ENCODE measurements at places on chromosomes 1 and 21.

DNA sequence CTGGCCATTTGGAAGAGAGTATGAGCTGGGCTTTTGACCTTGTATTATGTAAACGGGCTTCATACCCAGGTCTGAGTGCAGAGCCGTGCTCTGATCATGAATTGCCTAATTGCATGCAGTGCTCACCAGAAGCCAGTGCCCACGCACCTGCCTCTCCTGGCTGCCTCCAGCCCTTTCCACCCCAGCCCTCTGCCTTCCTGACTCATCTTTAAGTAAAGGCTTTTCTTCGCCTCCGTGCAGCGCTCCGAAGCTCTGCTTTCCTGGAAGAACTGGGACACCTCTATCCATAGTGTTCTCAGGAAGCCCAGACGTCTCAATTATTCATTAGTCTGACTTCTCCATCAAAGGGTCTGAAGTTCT lies 413.7 kb downstream of the PTPRU start:
- no peak for DNase-seq

DNA sequence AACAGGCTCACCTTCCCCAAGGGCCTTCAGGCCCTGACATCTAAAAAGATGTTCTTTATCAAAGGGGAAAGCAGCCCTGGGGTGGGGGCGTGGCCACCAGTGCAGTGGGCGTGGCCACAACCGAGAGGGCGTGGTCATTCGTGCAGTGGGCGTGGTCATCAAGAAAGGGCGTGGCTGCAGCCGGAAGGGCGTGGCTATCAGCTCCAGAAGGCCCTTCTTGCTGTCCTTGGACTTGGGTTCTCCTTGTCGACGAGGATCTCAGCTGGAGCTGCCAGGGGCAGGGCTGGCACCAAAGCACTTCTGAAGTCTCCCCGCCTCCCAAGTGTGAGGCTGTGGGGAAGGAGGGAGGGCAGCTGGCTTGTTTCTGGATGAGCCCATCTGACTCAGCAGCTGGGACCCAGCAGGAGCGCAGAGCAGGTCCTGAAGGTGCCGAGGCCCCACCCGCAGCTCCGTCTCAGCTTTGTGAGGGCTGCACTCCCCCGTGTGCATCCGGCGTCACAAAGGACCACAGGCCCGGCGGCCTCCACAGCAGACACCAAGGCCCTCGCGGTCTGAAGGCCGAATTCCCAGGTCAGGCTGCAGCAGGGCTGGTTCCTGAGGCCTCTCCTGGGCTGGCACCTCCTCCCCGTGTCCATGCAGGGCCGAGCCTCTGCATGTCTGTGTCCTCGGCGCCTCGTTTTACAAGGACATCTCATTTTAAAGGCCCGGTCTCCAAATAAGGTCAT lies 12.8 kb downstream of the PDE9A start:
- no peak for DNase-seq

GRCh38 chr21:42670884-42671283 lies 17.5 kb downstream of the PDE9A start:
- no peak for DNase-seq

DNA sequence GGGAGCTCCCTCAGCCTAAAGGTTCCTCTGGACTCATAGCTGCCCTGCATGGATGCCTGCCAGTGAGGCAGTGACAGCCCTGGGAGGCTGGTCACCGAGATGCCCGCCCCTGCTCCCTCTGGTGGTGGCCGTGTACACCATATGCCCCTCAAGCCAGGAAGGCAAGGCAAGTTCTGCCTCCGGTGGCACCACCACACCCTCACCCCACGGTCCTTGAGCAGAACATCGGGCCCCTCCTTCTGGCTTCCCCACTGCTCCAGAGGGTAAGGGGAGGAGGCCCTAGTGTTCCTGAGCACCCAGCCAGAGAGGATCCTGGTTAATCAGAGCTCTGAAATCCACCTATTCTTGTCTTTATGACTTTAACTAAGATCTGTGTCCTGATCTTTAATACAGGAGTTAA lies 1.5 kb upstream of the S100A14 start:
- DNase-seq, result peak; percentile 77

- peak; percentile 59 for DNase-seq
Observed at GRCh38 chr1:146035048-146035423, 13.5 kb upstream of the HJV start.

DNA sequence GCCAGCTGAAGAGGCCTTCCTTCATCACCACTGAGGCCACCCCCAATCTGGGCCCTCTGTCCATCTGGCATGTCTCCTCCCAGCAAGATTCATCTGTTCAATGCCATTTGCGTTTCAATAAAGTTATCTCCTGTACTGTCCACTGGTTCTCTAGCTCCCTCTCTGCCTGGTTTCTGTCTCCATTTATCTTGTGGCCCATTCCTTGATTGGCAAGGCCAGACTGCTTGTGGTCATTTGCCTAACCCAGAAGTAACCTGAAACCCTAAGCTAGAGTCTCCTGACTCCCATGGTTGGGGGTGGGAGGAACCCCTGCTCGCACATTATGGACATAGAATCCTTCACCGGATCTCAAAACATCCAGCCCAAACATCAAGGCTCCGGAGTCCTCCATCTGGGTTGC lies 2.1 kb upstream of the IPO9 start:
- DNase-seq, result no peak

DNA sequence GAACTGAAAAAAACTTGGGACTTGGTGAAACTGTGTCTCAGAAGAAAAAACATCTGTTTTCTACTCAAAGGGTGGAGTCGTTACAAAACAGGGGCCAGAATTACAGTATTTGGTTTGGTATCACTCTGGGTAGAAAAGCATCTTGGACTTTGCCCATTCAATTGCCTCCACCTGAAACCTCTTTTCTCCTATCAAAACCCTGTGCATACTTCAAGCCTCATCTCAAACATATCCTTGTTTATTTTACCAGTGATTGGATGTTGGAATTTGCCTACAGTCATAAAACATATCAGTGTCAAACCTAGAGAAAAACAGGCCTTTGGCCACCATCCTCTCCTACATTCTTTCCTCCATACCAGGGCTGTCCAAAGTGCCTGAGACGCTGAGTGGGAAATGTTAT lies 281.5 kb downstream of the PLPP3 start:
- DNase-seq, result no peak

GRCh38 chr1:154772606-154773506 lies 97.2 kb downstream of the KCNN3 start:
- DNase-seq, result no peak

DNA sequence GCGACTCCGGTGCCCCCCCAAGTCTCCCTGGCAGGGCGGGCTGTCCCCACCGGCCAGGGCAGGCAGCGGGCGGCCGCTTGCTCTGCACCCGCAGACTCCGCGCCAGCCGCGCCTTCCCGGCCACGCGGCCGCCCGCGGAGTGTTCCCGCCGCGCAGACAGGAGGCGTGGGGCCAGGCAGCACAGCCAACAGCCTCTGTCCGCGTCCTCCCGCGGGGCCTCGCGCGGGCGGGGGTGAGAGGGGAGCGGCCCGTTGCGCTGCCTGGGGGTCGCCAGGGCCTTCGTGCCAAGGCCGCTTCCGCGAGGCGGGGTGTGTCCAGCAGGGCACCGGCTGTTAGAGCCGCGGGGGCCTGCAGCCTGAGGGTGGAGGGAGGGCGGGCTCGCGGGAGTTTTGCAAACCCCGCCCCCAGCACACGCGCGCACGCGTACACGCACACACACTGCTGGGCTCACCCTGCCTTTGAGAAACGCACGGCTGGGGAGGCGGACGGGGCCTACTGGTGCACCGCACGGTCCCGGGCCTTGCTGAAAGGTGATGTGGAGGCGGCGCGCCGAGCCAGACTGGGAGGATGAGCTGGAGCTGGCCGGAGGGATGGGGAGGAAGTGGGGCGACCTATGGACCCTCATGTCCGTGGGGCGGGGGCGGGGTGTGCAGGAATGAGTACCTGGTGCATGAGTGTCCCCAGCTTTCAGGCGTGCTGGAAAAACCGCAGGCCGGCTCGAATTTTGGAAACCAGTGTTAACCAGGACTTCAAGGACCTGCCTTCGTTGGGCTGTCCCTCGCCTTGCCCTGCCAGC lies 41.5 kb downstream of the KIAA1614 start:
- peak; percentile 38 for DNase-seq

- no peak for DNase-seq
Observed at GRCh38 chr1:54309631-54310366, 96.4 kb downstream of the SSBP3 start.

GRCh38 chr1:160206421-160207117 lies 1.4 kb downstream of the PEA15 start:
- no peak for DNase-seq

DNA sequence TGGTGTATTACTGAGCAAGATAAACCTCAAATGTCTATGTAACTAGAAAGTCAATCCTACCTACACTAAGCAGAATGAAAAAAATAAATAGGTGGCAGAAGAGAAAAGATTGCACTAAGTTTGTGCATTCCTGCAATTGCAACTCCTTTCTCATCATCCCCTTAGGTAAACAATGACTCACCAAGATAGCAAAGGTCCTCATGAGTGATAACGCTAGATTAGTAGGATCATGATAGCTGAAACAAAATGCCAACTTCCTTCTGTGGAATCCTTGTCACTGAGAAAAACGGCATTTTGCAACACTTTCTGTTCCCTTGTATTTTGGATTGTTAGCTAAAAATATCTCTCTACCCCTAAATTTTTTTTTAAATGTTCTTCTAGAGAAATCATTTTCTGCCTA lies 20.0 kb upstream of the FCER1A start:
- DNase-seq, result peak; percentile 84

DNA sequence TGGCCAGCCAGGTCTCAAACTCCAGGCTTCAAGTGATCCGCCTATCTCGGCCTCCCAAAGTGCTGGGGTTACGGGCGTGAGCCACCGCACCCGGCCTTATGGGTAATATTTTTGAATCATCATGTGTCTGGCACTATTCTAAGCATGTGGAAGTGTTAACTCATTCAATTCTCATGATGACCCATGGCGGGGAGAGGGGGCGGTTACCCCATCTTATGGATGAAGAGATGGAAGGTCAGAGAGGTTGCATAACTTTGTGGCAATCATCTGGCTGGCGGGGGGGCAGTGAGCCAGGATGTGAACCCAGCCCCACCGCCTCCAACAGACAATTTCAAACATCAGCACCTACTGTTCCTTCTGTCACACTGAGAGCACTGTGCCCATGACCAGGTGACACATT lies 11.5 kb upstream of the TAS1R2 start:
- DNase-seq, result no peak

DNA sequence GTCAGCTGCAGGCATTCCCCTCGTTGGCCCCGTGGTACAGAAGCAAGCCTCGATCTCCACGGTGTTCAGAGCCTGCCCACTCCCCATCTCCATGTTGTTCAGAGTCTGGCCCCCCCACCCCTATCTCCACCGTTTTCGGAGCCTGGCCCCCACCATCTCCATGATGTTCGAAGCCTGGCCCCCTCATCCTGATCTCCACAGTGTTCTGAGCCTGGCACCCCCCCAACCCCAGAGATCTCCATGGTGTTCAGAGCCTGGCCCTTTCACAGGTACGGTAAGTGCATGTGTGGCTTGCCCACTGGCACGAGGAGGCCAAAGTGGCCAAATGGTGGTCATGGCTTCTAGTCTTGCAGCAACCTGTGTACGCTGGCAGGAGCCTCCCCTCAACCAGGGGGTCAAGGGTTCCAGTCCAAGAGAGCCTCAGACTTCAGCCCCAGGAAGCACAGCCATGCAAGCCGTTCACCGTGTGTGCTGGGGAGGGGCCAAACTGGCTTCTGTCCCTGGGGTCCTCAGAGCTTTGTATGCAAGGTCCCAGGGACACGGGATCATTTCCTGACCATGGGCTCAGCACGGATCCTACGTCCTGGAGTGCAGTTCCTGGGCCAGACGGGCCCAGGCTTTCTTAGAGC lies 13.3 kb upstream of the PCBP3 start:
- no peak for DNase-seq

- no peak for DNase-seq
Observed at GRCh38 chr1:245173446-245174211, 18.8 kb downstream of the KIF26B start.

GRCh38 chr1:27290581-27290980 lies 31.4 kb upstream of the TMEM222 start:
- no peak for DNase-seq

DNA sequence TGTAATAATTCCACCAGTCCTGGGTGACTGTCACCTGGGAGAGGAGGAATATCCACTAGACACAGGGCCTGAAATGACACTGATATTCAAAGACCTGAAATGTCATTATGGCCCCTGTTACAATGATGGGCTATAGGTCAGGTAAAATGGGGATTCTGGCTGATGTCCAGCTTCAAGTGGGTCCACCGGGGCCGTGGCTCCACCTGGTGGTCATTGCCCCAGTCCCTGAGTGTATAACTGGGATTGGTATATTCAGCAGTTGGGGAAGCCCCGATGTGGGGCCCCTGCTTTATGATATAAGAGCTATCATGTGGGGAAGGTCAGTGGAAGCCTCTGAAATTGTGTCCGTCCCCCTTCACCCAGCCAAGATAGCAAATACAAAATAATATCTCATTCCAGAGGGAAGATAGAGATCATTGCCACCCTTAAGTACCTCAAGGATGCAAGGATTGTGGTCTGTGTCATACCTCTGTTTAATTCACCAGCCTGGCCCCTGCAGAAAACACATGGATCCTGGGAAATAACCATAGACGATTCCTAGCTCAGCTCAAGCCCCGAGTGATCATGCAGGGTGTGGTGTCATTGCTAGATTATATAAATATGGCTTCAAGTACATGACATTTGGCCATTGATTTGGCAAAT lies 19.4 kb downstream of the PLEKHO1 start:
- peak; percentile 69 for DNase-seq

GRCh38 chr1:82555501-82555900 lies 754.8 kb downstream of the ADGRL2 start:
- no peak for DNase-seq

DNA sequence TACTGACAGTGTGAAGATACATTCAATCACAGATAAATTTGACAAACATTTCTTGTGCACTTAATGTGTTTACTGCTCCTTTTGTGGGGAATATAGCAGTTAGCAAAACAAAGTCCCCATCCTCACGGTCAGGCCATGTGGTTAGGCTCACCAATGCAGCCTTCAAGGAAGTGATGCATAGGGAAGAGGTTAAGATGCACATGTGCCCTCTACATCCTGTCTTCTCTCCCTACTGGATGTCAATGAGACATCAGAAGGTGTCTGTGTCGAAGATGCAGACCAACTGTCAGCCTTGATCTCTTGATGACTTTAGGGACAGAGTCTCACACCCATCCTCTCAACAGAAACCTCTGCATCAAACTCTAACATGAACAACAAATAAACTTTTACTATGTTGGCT lies 78.7 kb downstream of the FH start:
- no peak for DNase-seq

GRCh38 chr21:40829308-40829707 lies 17.6 kb downstream of the DSCAM start:
- no peak for DNase-seq

DNA sequence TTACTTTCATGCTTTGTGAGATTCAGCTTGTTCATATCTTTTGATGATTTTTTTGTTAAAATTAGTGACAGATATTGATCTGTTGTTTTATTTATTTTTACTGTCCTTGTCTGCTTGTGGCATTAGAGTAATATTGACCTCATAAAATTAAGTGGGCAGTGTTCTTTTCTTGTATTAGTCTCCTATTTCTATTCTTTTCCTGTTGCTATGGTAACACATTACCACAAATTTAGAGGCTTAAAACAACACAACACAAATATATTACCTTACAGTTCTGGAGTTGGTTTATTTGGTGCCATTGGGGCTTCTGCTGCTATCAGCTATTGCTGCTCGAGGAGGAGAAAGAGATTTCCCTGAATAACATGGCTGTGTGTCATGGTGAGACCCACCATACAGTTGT lies 135.7 kb downstream of the C1orf94 start:
- no peak for DNase-seq

- no peak for DNase-seq
Observed at GRCh38 chr1:200751717-200752116, 13.0 kb downstream of the CAMSAP2 start.

Measured in NCI-H460 (cell line).